ENCODE measurements at places on chromosomes 7 and 10.

- DNase-seq, result no peak
Measured at GRCh38 chr10:786633-787474, 97.4 kb upstream of the DIP2C start.

DNA sequence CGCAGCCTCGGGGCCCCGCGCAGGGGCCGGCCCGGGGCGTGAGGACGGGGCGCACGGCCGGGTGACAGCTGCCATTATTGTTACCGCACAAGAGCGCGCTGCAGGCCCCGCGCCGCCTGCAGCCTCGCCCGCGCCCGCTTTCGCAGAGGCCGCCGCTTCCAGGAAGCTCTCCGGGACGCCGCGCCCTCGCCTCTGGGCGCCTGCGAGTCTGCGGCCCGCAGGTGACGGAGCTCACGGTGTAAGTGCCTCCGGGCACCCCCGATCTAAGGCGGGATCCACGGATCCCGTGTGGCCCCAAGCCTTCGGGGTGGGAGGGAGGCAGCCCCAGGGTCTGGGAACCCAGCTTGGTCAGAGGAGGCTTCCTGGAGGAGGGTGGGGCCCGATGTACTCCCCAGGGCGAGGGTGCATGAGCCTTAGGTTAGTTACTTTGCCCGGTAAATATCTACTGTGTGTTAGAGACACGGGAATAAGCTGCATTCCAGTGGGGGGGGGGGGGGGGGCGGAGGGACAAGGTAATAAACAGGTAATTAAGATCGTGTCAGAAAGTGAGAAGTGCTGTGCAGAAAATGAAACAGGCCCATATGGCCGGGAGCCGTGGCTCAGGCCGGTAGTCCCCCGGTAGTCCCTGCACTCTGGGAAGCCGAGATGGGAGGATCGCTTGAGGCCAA, 638 bp downstream of the IQCE start:
- DNase-seq, result no peak

DNA sequence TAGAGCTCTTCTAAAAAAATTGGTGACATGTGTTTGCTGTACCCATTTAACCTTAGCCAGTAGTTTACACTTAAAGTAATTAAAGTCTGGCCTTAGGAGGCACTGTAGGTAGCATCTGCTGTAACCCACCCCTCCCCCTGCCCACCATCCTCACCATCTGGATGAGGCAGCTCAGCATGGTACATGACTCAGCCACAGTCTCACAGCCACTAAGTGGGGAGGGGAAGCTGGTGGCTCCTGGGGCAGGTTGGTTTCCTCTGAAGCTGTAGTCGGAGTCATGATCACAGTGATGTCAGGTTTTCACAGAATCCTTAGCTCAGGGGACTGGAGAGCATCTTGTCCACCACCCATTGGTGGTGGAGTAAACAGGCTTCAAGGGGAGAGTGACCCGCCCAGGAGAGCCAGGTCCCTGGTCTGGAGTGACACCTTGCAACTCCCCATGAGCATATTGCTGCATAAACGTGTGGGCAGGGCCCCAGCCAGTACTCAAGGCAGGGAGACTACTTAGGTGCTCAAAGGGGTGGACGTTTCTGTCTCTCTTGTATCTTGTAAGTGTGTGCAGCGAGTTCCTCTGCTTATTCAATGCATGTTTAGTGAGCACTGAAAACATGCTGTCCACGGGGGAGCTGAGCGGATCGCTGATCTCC, 125.9 kb downstream of the GRK5 start:
- DNase-seq, result no peak

DNA sequence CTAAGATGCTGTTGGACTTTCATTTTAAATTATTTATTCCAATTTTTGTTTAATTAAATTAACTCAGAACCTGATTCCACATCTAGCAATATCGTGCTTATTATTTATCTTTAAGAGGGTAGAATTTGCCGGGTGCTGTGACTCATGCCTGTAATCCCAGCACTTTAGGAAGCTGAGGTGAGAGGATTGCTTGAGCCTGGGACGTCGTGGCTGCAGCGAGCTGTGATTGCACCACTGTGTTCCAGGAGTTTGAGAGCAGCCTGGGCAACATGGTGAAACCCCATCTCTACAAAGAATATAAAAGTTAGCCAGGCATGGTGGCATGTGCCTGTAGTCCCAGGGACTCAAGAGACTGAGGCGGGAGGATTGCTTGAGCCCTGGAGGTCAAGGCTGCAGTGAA, 47.8 kb downstream of the ZFAND4 start:
- DNase-seq, result no peak

- no peak for DNase-seq
Measured at GRCh38 chr7:142334236-142334635, 76.4 kb upstream of the PRSS58 start.

GRCh38 chr10:49534670-49535381, 4.1 kb downstream of the ERCC6 start:
- no peak for DNase-seq

- no peak for DNase-seq
Measured at GRCh38 chr7:135194494-135195095, 16.7 kb downstream of the WDR91 start.

GRCh38 chr7:94277236-94277635, 117.5 kb upstream of the COL1A2 start:
- no peak for DNase-seq

- no peak for DNase-seq
Measured at GRCh38 chr7:128867241-128867640, 4.6 kb downstream of the ATP6V1F start.

GRCh38 chr7:534959-535358, 15.3 kb upstream of the PDGFA start:
- DNase-seq, result no peak

DNA sequence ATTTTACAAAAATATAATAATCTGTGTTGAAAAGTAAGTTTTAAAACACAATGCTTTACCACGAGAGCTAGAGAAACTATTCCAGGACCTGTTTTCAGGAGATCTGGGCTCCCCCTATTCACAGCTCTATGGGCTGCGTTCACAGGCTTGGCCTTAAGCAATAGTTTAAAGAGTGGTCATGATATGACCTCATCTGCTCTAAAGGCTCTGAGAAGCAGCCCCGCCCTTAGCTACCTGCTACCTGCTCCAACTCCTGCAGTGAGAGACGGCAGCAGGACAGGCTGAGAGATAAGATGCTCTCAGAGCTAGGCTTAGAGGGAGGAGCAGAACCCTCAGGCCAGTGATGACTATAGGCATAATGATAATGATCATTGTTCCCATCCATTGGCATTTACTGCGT, 12.6 kb downstream of the ALOX5 start:
- DNase-seq, result no peak

DNA sequence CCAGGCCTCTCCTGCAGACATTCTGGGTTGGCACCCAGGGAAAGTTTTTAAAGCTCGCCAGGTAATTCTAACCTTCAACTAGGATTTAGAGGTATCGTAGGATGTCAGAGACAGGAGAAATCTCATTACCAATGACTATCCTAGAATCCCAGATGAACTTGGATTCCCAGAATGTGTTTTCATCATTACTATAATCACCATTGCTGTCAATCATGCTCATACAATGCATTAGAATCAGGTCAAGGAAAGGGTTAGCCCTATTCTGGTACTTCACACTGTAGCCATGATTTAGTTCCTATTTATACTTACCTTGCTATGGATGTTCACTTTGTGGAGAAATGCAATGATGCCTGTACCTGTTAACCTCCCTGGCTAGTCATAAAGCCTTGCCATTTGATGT, 67.0 kb upstream of the GPR158 start:
- no peak for DNase-seq

- peak; percentile 73 for DNase-seq
Measured at GRCh38 chr7:114922026-114922651, at the start of gene MDFIC. Gene MDFIC, plus strand, starts transcription at chr7:114922094. Its CDS starts 940 bp downstream, at chr7:114923034.

GRCh38 chr7:78585980-78586379, 787.4 kb downstream of the PHTF2 start:
- no peak for DNase-seq

- DNase-seq, result no peak
Measured at GRCh38 chr10:58952747-58953466, 223.5 kb upstream of the PHYHIPL start.

DNA sequence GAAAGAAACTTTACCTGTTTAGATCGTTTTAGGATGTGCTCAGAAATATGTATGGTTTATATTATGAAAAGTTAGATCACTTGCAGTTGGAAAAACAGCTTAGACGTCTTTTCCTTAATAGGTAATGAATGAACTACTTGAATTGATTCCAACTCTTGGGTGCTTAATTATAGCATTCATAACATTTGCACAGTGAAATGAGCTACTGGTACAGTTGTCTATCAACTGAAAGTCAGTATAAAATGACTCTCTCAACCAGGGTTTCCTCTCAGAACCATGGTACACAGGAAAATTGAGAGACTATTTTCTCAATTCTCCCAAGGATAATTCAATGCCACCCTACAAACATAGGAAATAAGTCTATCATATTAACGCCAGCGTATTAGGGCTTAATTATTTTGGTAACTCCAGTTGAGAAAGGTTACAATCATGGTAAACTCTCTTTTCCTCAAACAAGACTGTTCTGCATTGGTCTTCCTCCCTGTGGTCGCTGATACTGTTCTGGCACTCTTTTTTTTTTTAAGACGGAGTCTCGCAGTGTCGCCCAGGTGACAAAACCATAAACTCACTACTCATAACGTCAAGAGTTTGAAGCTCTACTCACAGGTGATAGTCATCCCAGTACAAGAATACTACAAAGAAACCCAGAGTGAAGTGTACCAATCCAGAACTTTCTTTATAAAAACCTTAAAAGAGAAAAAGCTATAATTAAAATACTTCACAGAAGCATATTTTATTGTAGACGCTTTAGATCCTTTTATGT, 2.0 kb downstream of the ANLN start:
- DNase-seq, result no peak

- no peak for DNase-seq
Measured at GRCh38 chr7:81445462-81445861, 324.4 kb downstream of the HGF start.

DNA sequence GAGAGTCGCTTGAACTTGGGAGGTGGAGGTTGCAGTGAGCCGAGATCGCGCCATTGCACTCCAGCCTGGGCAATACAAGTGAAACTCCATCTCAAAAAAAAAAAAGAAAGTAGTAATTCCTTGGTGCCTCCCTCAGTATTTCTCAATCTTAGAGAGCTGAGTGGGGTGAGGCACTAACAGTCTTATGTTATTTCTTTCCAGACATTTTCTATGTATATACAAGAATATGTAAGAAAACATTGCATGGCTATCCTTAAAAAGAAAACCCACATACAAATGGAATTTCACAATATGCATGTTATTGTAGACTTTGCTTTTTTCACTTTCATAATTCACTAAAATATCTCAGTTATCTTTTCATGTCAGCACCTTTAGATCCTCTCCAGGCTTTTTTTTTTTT, 13.6 kb upstream of the SLF2 start:
- no peak for DNase-seq

DNA sequence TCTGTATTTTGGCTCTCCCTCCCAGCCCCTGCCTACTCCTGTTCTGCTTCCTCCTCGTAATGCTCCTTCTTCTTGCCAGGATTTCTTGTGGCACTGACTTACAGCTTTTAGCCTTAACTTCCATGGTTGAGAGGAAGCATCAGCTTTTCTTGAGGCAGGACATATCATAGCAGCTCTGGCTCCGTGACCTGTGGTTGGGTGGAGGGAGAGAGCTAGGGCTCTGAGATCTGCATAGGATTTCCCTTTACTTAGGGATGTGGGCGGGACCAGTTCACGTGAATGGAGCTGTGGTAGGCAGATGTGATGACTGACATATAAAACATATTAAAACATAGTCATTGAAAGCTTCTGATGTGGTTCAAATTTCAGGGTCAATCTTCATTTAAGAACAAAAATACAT, 10.6 kb upstream of the RAB11FIP2 start:
- no peak for DNase-seq

DNA sequence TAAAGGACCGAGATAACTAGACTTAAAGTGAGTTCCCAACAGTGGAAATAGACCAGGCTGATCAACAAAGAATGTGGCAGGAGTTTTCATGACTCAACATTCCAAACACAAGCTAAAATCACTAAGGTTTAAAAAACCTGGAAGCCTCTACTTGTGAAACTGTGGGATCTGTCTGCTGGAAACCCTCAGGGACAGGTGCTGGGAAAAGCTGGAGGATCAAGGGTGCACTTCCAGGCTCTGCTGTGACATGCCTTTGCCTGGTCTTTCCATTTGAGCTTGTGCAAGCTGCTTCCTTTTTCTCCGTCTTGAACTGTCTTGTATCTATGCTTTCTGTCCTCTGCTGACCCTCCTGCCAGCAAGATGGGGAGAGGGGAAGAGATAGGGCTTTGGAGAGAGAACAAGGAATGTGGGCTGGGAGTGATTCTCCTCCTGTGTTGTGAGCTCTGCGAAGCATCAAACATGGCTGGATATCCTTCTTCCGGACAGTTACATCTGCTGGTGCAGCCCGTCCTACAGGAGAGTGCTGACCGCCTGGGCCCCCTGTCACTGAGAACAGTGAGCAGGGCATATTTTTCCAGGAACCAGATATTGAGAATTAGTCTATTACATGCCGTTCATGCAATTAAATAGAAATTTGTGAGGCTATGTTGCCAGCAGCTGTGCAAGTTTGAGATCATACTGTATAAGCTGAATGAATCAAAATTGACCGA, 25.5 kb downstream of the ARHGAP22 start:
- no peak for DNase-seq
